ENCODE measurements at places on chromosomes 4 and X.

DNA sequence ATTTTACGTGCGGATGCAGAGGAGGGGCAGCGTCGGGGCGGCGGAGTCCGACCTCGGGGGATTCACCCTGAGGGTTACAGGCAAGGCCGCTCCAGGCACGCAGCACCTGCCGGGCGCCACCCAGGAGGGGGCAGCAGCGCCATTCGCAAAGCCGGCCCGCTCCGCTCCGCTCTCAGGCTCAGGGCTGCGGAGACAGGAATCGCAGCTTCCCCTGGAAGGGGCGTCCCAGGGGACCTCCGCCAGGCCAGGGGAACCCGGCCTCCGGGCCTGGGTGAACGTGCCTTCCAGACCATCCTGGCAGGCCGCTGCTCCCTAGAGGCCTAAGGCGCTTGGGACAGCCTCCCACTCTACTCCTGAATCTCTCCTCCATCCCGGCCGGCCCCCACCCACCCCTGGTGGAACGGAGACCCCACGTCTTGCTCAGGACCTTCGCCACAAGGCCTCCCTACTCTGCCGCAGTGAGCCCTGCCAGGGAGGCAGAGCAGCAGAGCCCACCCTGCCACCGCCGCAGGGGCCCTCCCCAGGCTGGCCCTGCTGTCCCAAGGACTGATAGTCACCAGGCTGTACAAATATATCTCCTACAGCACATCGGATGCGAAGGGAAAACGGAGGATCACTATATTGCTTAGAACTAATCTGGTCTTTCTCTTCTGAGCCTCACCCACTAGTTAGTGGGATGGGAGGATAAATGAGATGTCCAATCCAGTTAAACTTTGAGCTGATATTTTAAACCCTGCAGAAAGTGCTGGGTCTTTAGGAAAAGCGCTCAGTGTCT is 115.0 kb downstream of the SMIM20 start:
- DNase-seq: peak; percentile 12

GRCh38 chr4:56298236-56298635 is 89.1 kb downstream of the AASDH start:
- no peak for DNase-seq

DNA sequence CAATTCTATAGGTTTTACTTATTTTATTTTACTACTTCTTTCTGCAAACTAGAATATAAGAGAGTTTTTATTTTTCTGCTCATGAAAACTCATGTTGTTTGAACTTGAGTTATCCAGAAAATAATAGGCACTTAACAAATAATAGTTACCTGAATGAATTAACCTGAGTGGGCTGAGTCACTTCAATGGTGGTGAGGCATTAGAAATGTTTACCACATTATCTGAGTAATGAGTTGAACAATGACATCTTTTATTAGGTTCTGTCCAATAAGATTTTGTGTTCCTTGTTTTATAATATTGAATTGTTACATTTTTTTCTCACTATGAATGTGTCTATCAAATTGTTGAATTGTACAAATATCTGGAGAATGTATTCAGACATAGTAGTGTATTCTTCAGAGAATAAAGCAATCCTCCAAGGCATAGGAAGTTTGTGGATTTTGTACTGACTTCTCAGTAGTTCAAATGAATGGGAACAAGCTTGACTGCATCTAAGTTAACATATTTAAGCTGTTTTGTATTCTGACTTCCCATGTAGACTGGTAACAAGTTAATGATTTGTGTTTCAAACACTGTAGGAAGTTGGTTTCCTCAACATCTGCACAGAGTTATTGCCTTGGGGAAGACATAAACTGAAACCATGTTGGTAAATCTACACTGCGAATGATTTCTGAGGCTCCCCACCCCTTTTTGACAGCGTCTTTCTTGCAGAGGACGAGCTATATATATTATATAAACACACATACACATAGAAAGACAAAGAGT is 1808.9 kb upstream of the TENM3 start:
- no peak for DNase-seq

GRCh38 chrX:71664889-71665491 is 2.4 kb upstream of the LOC101059915 start:
- DNase-seq: no peak

GRCh38 chr4:112038861-112039260 is 106.4 kb upstream of the FAM241A start:
- no peak for DNase-seq

- DNase-seq: no peak
These were observed 21.9 kb upstream of the HERC6 start for GRCh38 chr4:88356771-88357170.

GRCh38 chr4:81255524-81255923 is 40.5 kb upstream of the PRKG2 start:
- no peak for DNase-seq

All from stimulated activated CD4-positive, alpha-beta T cell treated with anti-CD3 and anti-CD28 coated beads, TNF-alpha, amount 100 ng/mL, for 1 hour (primary cell).